ENCODE measurements at places on chromosomes 3 and 15.

- DNase-seq, result no peak
Measured at GRCh38 chr3:66823009-66823397, 175.1 kb upstream of the KBTBD8 start.

- DNase-seq, result no peak
Measured at GRCh38 chr3:7209098-7209497, 348.2 kb downstream of the GRM7 start.

DNA sequence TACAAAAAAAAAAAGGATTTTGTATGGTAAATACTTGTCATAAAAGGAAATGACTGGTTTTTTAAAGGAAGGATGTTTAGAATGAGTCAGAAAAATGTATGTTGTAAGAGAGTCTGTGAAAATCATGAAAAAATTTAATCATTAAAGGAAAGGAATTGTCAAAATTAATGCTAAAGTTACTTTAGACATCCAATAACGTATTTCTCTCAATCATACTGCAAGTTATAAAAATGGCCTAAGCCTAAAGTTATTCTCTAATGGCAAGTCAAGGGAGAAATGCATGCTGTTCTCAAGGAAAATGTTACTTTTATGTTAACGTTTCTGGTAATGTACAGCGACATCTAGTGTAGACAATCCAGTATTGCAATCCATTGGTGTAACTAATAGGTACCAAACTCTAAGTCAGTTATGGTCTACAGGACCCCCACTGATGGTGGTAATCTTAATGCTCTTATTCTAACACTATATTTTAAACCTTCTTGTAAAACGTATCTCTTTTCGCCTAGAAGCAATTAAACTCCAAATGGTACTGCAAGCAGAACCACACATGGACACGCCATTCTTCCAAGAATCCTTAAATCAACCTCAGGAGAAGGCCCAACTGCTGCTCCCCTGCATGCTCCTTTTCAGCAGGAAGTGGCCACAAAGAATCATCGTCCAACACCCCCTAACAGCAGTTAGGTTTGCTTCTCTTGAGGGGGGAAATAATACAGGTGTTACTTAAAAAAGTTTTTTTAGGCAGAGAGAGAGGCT, 35.2 kb downstream of the NCEH1 start:
- peak; percentile 63 for DNase-seq

GRCh38 chr3:147369231-147369630, 37.1 kb downstream of the ZIC4 start:
- DNase-seq, result no peak

GRCh38 chr15:70788114-70789049, 25.0 kb upstream of the UACA start:
- no peak for DNase-seq
